ENCODE measurements at places on chromosomes 6 and 20.

DNA sequence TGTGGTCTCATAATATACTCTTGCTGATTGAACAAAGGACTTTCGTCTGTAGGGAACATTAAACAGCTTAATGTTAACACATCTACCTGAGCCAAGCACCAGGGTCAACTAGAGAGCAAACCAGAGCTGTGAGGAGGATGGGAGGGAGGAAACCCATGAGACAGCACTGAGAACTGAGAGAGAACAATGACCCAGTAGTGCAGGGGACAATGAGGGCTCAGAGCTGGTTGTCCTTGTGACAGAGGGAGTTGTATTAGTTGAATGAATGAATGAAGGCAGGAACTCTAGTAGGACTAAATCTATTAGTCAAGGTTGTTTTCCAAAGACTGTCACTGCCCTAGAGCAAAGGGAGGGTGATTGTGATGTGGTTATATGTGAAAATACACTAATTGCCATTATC lies 28.2 kb upstream of the GSTA4 start:
- DNase-seq: no peak

GRCh38 chr20:40961686-40962640 lies 66.7 kb upstream of the TOP1 start:
- DNase-seq: no peak

GRCh38 chr6:44618371-44618770 lies 230.9 kb downstream of the CDC5L start:
- DNase-seq: no peak

GRCh38 chr6:157853902-157854502 lies 31.0 kb downstream of the SNX9 start:
- no peak for DNase-seq

DNA sequence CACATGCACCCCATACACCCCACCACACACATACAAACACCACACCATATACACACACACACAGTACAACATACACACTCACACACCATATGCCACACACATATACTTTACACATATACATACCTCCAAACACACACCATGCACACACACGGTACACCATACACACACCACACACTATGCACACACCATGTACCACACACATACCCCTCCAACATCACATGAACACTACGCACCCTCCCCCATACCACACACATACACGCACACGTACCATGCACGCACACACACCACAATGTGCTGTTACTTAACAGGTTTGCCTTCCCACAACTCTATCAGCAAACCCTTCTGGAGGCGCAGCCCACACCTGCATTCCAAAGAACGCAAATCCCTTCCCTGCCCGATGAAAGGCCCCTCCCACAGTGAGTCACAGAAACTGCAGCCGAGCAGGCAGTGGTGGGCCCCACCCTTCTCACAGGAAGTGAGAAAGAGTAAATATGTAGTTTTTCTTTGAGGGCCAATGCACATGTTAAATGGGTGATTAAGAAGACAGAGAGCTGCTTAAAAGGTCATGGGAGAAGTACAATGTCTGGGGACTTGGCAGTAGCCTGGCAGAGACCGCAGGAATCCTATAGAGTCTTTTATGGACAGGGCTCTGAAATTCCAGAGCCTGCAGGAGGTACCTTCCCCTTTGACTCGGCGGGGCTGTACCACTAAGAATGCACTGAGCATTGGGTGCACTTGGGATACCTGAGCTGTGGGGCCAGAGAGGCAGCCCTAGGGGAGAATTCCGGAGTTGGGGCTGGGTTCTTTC lies 34.1 kb upstream of the EZR start:
- DNase-seq: peak; percentile 91

DNA sequence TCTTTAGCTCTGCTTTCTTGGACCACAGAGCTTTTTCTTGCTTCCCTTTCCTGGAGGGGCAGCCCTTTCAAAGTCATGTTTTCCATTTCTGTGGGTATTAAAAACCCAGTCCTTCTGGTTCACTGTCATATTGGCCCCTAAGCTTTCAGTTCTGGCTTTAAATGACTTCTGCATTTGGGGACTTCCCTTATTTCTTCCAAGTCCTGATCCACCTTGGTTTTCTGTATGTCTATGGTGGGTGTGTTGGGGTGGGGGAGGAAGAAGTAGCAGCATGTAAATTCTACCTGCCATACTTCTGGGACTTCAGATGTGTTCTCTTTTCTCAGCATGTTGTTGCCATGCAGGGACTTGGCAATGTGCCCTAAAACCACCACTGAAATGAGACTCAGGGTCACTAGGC lies 77.1 kb upstream of the EMILIN3 start:
- DNase-seq: no peak

GRCh38 chr6:35043381-35044130 lies 97.6 kb downstream of the TCP11 start:
- no peak for DNase-seq

GRCh38 chr20:64239449-64240242 lies 15.9 kb upstream of the PCMTD2 start:
- no peak for DNase-seq

DNA sequence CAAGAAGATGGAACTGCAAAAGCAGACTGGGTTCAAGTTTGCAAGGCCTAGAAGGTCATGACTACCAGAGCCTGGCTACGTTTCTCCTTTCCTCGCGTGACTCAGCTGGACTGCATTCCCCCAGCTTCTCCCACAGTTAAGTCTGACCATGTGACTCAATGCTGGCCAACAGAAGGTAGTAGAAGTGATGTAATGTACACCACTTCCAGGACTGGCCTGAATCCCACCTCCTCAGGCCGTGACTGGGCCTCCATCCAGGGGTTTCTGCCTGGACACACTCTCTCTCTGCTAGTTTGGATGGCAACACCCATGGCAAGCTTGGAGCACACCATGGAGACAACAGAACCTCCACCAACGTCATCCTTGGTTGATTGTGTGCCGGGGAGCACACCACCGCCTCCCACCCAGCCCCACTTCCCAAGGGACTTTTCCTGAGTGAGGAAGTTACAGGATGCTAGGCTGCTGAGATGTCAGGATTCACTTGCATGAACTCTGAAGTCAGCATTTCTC lies 112.0 kb upstream of the CDYL start:
- no peak for DNase-seq

GRCh38 chr20:62064770-62065673 lies 659 bp downstream of the TAF4 start:
- no peak for DNase-seq

- peak; percentile 31 for DNase-seq
Measured at GRCh38 chr6:20306491-20306890, 94.2 kb upstream of the MBOAT1 start.

- no peak for DNase-seq
Measured at GRCh38 chr6:142938510-142938909, 6.5 kb downstream of the HIVEP2 start.

GRCh38 chr6:168663041-168663440 lies 222.1 kb downstream of the SMOC2 start:
- DNase-seq: no peak

- DNase-seq: no peak
Measured at GRCh38 chr20:49647550-49647949, 66.1 kb downstream of the B4GALT5 start.

GRCh38 chr6:108446629-108447150 lies 114.0 kb upstream of the FOXO3 start:
- no peak for DNase-seq

GRCh38 chr6:32943864-32944649 lies 3.2 kb upstream of the HLA-DMB start:
- DNase-seq: no peak

- no peak for DNase-seq
Measured at GRCh38 chr6:1856381-1856780, 246.7 kb downstream of the FOXC1 start.

GRCh38 chr20:50129662-50130355 lies 16.9 kb upstream of the UBE2V1 start:
- no peak for DNase-seq

GRCh38 chr6:53361549-53362031 lies 12.8 kb upstream of the ELOVL5 start:
- no peak for DNase-seq

DNA sequence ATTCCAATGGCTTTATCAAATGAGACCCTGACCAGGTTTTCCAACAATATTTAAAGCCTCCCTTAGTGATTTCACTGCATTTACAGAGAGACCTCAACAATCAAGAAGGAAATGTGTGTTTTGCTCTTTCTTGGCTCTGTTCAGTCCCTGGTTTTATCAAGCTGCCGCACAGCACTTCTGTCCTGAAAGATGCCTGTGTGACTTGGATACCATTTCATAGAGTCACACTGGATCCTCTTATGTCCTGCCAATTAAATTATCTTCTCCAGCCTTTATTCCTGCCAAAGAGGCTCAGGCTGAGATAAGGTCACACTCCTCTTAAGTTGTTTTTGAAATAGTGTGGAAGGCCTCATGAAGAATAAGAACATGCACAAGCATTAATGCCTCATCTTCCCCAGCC lies 197.0 kb upstream of the RNF217 start:
- DNase-seq: no peak

- no peak for DNase-seq
Measured at GRCh38 chr6:40755749-40756452, 168.7 kb upstream of the LRFN2 start.

- DNase-seq: no peak
Measured at GRCh38 chr6:88020439-88020838, 27.2 kb upstream of the SPACA1 start.

GRCh38 chr20:21714297-21715192 lies 9.1 kb downstream of the PAX1 start:
- peak; percentile 58 for DNase-seq

DNA sequence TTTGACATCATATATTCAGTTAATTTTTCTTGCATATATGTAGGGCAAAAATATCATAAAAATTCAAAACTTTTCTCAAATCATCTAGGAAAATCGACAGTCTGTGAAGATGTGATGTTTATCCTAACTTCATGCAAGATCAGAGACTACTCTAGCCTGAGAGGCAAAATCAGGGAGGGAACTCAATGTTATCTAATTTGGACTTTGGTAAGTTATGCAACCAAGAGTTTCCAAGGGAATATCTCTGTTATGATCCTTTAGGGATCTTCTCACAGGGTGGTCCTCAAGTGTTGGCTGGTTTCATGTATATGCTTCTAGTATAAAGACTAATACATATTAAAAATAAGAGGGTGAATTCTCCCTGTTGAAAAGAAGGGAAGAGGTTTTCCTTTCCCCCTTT lies 723.9 kb downstream of the KHDRBS2 start:
- no peak for DNase-seq

GRCh38 chr6:105137388-105137787 lies 42.4 kb downstream of the POPDC3 start:
- no peak for DNase-seq

- peak; percentile 64 for DNase-seq
Measured at GRCh38 chr6:68343901-68344300, 291.2 kb upstream of the ADGRB3 start.

DNA sequence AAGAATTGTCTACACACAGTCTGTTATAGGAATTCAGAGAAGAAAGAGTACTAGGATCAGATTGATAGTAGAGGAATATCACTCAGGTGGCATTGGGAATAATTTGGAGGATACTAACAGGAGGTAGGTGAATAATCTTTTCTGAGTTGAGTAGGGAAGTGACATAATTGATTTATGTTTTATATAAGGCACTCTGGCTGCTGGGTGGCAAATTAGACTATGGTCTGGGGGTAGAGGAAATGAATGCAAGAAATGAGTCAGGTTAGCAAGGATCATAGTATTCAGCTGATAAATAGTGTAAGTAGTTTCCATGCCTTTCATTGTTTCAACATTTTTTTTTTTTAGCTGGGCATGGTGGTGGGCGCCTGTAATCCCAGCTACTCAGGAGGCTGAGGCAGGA lies 113.3 kb downstream of the CDKAL1 start:
- no peak for DNase-seq

DNA sequence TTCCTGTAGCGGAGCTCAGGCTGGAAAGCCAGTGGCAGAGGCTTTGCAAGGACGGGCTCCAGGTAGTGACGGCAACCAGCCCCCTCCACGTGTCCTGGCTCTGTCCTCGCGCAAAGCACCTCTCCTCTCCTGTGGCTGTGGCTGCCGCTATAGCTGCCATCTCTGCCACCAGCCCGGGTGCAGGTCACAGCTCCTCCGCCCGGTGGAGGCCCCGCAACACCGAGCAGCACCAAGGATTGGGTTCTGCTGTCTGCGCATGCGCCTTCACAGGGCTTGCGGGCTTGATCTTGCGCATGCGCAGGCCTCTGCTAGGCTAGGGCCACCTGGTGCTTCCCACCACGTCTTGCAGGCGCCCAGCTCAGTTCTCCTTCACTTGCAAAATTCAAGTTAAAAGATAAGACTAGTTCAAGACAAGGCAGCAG lies 625.4 kb downstream of the QKI start:
- no peak for DNase-seq
